ENCODE measurements at places on chromosomes 2 and 18.

DNA sequence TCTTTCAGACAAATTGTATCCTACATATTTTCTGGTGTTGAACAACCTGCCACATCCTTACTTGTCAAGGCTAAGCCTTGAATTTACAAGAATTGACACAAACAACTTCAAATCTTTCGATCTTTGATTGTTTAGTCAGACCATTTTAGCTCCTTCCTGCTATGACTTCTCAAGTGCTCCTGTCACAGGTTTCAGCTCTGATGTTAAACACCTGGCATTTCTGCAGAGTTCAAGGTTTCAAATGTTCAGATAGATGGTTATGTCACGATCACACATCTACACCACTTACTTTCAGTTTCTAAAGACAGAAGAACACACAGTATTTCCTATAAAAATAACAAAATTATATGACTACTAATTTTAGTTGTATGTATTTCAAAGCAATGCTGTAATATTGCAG is 84.0 kb downstream of the RND3 start:
- DNase-seq: no peak

- DNase-seq: no peak
Observed at GRCh38 chr2:60331115-60331809, 222.2 kb downstream of the BCL11A start.

DNA sequence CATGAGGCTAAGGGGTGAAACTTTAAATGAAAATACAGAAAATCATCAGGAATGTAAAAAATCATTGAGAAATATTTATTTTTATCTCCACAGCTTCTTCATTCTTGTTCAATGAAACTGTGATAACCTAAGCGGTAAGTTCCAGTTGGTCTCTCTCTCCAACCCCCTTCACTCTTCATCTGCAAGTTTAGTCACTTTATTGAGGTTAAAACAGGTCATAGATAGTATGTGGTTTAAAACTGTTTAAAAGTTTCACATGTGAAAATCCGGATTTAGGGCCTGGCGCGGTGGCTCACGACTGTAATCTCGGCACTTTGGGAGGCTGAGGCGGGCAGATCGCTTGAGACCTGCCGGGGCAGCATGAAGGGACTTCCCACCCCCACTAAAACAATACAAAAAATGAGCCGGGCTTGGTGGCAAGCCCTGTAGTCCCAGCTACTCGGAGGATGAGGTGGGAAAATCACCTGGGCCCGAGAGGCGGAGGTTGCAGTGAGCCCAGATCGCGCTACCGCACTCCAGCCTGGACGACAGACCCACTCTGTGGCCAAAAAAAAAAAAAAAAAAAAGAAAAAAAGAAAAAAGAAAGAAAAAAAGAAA is 1.6 kb upstream of the PHLPP1 start:
- DNase-seq: no peak

- DNase-seq: peak; percentile 83
Observed at GRCh38 chr2:173990970-173991819, 26.0 kb upstream of the SP3 start.

DNA sequence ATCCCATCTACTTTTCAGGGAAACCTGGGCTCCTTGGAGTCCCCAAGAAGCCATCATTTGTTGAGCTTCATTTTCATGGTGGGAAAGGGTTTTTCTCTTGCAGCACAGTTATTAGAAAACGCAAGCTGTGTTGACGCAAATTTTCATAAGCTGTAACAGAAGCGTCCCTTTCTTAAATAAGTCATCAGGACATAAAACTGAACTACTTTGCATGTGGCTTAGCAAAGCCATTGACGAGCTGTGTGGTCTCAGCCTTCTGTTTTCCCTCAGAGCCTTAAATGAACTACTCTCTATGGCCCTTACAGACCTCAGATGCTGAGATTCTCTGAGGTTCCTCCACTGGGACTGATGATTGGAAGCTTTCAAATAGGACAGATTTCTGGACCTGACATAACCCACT is 85.1 kb downstream of the ARL4C start:
- DNase-seq: no peak

GRCh38 chr2:100955226-100955625 is 46.9 kb upstream of the RPL31 start:
- DNase-seq: no peak

DNA sequence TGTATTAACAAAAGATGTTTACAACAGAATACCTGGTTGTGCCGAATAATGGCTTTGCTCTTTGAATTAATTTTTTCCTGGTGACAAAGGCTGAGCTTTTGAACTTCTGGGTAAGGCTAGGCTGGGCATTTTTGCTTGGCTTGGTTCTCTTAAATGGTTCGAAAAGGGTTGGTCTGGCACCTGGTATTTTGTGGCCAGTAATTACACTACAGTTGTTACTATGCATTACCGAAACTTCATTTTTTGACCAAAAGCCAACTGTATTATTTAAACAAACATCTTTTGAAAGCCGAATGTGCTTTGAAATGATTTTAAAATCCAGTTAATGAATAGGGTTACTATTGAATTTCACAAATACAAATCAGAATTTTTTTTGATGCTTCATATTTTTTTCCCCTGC is 19.4 kb upstream of the NFE2L2 start:
- DNase-seq: no peak

GRCh38 chr2:212523756-212524155 is 14.8 kb downstream of the ERBB4 start:
- DNase-seq: no peak

DNA sequence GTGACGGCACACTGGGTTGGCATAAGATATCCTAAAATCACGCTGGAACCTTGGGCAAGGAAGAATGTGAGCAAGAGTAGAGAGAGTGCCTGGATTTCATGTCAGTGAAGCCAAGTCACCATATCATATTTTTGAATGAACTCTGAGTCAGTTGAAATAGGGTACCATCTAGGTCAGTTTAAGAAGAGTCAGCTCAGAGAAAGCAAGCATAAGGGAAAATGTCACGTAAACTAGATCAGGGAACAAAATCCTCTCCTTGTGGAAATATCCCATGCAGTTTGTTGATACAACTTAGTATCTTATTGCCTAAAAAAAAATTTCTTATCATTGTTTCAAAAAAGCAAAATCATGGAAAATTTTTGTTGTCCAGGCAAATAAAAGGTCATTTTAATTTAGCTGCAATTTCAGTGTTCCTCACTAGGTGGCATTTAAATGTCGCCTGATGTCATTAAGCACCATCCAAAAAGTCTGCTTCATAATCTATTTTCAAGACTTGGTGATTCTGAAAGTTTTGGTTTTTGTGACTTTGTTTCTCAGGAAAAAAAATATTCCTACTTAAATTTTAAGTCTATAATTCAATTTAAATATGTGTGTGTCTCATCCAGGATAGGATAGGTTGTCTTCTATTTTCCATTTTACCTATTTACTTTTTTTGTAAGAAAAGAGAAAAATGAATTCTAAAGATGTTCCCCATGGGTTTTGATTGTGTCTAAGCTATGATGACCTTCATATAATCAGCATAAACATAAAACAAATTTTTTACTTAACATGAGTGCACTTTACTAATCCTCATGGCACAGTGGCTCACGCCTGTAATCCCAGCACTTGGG is 19.6 kb downstream of the RSAD2 start:
- peak; percentile 33 for DNase-seq

DNA sequence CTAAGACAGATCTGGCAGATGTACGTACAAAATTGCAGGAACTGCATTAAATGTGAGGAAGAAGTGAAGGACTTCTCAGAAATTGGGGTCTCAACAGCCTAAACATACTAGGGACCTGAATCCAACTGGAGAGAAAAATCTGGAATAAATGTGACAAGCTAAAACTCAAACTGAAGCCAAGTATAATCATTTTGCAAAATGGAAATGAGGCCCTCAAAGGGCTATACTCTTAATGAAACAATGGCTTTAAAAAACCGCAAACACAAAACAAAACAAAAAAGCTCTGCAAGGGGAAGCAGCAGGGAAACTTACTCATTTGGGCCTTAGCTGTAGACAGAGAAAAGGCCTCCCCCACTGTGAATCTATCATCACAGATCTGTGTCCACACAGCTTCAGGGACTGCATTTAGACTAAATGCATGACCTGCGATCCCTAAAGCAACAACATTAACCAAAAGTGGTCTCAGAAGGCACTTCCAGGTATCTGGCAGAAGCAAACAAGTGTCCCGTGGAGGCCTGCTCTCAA is 63.2 kb downstream of the CCBE1 start:
- DNase-seq: peak; percentile 42

DNA sequence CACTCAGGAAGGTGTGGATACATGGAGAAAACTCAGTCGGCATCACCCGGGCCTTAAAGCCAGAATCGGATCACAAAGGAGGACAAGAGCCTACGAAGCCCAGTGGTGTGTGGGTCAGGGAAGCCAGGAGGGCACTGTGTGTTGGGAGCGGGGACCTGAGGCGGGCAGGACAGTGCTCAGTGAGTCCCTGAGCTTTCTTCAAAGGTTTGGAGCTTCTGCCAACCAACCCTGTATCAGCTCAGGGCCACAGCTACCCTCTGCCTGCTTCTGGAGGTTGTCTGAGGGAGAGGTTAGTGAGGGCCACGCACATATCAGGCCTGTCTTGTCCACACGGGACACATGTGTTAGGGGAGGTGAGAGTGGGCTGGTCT is 52.4 kb downstream of the DYSF start:
- DNase-seq: no peak

DNA sequence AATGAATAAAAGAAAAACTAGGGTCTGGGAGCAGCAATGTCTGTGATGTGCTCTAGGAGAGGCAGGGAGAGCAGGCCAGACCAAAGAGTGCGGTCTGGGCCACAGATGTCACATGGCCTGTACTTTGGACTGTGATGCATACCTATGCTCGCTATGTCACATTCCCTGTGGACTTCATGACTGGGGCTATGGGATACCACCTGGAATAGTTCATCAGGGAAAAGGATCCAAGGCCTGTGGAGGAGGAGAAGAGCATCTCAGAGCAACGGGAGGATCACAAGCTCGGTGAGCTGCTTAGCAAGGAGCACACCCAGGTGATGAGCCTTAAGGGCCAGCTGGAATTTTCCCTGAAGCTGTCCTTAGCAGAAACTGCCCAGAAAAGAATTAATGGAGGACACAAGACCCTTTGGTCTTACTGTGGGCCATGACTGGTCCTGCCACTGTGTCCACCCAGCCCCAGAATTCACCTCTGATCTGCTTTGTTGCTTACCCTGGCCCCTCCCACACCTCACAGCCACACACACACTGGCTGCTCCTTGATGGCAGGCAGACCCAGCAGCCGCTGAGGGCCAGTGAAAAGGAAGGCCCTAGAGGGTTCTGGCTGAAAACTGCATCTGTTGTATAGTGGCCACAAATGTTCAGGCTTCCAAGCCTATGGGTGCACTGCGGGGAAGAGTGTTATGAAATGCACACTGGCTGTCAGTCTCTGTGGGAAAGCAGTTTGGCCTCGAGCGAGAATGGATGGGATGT is 25.3 kb upstream of the GCC2 start:
- DNase-seq: no peak

- no peak for DNase-seq
Observed at GRCh38 chr18:26911840-26912239, 46.3 kb upstream of the AQP4 start.

DNA sequence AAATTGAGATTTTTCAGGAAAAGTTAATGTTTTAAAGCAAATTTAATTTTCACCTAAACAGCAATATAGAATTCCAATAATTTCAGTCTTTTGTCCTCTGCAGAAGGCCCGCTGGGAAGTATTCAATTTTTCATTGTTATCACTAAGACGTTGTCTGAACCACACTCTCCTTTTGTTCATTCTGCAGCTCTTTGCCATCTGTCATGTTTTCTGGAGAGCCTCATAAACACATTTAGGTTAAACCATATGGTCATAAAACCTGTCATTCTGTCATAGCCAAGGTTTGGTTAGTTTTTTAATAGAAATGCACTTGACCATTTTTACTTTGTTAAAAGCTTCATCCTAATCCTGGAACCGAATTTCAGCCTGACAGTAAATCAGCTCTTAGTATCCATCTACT is 54.0 kb upstream of the PGAP1 start:
- DNase-seq: no peak

GRCh38 chr2:19504400-19505198 is 146.2 kb upstream of the OSR1 start:
- peak; percentile 1 for DNase-seq

- no peak for DNase-seq
Observed at GRCh38 chr2:157327200-157327599, 1.6 kb upstream of the ERMN start.

DNA sequence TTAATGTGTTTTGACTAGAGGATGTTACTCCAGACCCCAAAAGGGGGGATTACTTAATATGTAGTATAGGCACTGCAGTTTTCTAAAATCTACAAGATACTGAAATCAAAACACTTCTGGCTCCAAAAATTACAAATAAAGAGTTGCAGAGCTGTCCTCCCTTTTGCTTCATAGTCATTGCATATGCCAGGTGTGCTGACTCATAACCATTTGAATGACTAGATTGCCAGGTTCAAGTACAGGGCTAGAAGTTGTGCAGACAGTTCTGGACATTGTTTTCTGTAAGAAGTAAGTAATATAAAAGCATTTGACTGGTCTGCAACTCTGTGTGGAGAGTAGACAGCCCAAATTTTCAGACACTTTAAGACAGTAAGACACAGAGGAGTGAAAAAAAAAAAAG is 6.7 kb downstream of the CWC22 start:
- no peak for DNase-seq

DNA sequence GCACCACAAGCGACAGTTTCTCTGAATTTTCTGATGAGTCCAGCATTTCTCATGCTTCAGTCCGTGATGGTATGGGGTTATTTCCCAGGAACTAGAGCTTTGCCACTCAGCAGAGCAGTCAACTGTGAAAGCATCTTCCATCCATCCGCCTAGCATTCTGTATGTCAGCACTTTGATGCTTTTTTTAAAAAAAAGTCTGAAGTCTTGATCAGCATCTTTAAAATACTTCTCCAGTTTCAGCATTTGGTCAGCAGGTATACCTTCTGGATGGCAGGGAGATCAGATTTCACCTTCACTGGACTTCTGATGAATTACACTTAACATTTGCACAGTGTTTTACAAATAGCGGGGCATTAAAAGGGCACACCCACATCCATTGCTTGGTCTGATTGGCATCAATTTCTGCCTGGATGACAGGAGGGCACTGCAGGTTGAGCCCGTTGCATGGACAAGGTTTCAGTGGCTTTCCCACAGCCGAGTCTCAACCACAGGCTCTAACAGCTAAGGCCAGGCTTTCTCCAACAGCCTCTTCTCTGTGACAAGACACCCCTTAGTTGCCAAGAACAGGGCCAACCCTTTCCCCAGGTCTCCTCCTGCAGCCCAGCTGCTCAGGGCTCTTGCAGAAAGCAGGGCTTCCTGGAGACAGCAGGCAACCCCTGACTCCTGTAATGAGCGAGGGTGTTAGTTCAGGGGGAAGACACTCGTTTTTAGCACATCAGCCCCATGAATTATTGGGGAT is 54.0 kb downstream of the EMILIN2 start:
- no peak for DNase-seq

- DNase-seq: peak; percentile 4
Observed at GRCh38 chr2:230134496-230135129, 65.9 kb upstream of the SLC16A14 start.

- DNase-seq: no peak
Observed at GRCh38 chr18:49949951-49950395, 136.6 kb upstream of the ACAA2 start.
